Stimulated activated CD4-positive, alpha-beta T cell treated with anti-CD3 and anti-CD28 coated beads, TNF-alpha, amount 100 ng/mL, for 1 hour (primary cell): ENCODE measurements at places on chromosomes 11 and 22.

DNA sequence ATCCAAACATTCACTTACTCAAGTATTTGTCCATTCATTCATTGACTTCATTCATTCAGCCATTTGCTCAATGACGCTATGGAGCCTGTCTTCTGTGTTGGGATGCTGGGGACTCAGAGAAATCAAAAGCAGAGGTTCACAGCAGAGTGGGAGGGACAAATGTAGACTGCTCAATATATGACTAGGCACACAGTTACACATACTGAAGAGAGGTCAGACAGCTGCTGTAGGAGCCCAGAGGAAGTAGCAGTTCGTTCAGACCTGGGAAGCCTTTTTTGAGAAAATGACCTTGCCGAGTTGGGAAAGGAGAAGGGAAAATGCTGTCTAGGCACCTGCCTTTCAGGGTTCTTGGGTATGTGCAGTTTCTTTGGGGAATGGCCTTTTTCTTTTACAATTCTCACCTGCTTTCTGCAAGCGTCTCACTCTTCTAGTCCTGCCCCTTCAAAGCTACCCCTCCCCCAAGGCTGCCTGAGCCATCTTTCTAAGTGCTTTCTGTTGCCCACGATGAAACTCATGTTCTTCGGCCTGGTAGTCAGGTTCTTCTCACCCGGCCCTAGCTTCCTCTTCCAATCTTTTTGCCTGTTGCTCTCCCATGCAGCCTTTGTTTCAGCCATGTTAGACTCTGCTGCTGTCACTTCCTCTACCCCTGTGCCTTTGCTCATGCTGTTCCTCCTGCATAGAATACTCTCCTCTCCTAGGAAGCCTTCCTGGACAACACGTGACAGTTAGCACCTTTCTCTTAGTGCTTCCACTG, 4.2 kb upstream of the UVRAG start:
- DNase-seq = no peak

DNA sequence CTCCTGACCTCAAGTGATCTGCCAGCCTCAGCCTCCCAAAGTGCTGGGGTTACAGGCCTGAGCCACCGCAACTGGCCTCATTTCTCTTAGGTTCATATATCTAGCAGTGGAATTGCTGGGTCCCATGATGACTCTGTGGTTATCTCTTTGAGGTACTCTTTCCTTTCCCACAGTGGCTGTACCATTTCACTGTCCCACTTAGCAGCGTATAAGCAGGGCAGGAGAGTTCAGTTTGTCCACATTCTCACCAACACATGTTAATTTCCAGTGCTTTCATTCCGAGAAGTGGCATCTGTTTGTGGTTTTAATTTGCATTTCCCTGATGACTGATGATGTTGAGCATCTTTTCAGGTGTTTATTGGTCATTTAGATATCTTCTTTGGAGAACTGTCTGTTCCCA, 16.4 kb downstream of the PRR5 start:
- no peak for DNase-seq

GRCh38 chr11:74142624-74143023, 28.2 kb downstream of the C2CD3 start:
- no peak for DNase-seq

- DNase-seq = peak; percentile 65
Observed at GRCh38 chr11:35391922-35392688, 27.3 kb downstream of the SLC1A2 start.

GRCh38 chr11:60360621-60361020, 17.7 kb upstream of the MS4A7 start:
- DNase-seq = no peak

DNA sequence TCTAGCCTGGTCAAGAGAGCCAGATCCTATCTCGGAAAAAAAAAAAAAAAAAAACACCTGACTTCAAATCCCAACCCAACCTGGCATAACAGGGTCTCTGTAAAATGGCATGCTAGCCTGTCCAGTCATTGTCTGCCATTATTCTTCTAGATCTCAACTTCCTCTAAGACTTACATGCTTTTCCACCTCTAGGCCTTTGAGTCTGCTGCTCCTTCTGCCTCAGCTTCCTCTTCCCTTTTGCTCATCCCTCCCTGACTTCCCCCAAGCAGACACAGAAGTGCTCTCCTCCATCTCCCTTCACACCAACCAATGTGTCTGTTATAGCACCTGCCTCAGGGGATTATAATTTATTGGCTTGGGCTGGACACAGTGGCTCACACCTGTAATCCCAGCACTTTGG, 7.8 kb downstream of the STK33 start:
- DNase-seq = no peak

- DNase-seq = no peak
Observed at GRCh38 chr22:45942787-45943493, 34.0 kb downstream of the WNT7B start.
